SHP77 (cell line): ENCODE measurements at places on chromosomes 5 and 9.

DNA sequence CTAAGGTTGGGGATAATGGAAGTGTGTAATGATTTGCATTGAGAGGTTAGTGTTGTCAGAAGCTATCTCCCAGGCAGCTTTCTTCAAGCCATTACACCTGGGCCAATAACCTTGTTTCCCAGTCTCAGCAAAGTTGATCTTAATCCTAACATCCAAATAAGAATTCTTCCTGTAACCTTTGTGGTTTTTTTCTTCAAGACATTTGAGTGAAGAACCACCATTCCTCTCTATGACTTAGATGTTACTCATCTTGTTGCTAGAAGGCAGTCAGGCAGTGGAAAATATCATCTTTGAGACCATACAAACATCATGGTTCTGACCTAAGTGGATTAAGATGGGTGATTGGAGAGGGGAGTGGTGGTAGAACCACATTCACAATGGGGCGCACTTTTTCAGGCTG, 103.5 kb downstream of the NDUFAF2 start:
- DNase-seq: no peak

DNA sequence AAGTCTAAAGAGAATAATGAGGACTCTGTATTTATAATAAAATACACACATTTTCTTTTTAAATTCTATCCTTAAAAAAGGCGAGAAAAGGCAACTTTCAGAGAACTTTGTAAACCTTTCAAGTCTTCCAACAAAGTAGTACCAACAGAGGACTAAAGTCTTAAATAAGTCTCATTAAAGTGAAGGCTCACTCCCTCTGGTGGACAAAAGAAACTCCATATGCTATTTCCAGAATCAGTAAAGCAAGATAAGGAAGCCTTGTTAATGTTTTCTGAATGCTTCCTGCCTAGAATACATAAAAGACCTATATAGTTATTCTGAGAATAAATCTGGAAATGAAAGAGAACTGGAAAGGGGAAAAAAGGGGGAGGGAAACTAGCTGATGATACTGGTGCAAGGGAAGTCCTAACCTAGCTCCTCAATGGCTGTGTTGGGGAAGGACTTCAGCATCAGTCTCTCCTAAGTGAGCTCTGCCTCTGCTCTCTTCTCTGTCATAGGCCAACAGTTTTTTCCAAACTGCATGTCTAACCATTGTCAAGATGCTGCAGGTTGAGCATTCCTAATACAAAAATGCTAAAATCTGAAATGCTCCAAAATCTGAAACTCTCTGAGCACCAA, 7.2 kb downstream of the HMGCS1 start:
- peak; percentile 64 for DNase-seq

DNA sequence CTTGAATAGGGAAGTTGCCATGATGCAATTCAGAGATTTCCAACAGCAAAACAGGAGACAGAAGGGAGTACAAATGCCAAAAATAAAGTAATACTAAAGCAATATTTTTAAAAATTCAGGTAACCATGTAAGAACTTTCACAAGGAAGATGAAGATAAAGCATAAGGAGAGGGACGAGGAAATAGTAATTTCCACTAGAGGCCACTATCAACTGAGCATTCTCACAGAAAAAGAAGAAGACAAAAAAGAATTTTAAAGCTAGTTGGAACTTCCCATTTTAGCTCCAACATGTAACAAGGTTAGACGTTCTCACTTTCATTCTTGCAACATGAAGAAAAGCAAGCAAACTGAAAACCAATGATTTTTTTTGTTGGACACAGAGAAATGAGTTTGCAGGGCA, 779.9 kb upstream of the CDH6 start:
- no peak for DNase-seq

GRCh38 chr5:180353980-180354452, 880 bp upstream of the GFPT2 start:
- no peak for DNase-seq

DNA sequence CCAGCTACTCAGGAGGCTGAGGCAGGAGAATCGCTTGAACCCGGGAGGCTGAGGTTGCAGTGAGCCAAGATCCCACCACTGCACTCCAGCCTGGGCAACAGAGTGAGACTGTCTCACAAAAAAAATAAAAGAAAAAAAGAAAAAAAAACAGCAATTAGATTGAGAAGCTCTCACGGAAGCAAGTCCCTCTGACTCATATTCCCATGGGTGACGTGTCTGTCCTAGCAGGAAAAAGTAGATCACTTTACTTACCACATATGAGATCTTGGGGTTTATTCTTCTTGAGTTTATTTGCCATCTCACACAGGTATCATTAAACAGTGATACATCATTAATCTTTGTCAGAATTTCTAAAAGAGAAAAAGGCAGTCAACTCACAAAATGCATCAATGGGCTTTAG, 62.6 kb downstream of the SUSD1 start:
- no peak for DNase-seq

- no peak for DNase-seq
These were observed 166.6 kb downstream of the SMARCA2 start for GRCh38 chr9:2181792-2182191.

DNA sequence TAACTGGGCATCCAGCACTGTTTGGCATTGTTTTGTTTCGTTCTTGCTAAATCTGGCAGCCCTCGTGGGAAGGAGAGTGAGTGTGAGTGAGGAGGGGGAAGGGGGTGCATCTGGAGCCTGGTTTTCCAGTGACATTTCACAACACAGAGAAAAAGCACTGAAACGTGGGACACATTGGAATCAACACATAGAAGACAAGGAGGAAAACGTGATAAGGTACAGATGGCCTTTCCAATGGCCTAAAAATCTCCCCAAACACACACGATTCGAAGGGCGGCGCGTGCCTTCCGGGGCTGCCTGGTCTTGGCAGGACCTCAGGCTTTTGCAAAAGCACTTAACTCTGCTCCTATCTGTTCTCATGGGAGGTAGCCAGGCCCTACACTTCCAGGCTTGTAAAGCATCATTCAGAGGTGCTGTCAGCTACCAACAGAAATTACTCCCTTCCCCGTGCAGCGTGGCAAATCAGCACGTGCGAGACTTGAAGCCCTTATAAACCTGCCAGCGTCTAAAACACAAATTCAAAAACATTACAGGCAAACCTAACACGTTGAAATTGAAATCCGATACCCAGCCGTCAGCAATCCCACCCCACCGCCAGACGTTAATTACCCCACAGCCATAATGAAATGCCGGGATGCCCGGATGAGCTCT, 129.4 kb downstream of the OLFM1 start:
- no peak for DNase-seq
